ENCODE measurements at places on chromosomes 1 and 21. TPM values are rescaled to one million over a fixed set of nuclear protein-coding genes. Genes with fewer than 3 reads are reported as not detected.

The UBASH3A gene
- 0.75 TPM for total RNA-seq

The PCSK9 gene
- not detected for total RNA-seq

The CHIA gene
- not detected for total RNA-seq

The SLC2A5 gene
- 13.9 TPM for total RNA-seq

The TMEM54 gene
- 60.9 TPM for total RNA-seq

The WNT9A gene
- 0.96 TPM for total RNA-seq

The SLC45A1 gene
- total RNA-seq, result 3.2 TPM

The ESPN gene
- total RNA-seq, result 2.2 TPM

The KIF17 gene
- 18.5 TPM for total RNA-seq

The PPIAL4G gene
- not detected for total RNA-seq

The GJA5 gene
- 49.7 TPM for total RNA-seq

The LPGAT1 gene
- total RNA-seq, result 17.1 TPM

The SLC45A3 gene
- 3.4 TPM for total RNA-seq

The MNDA gene
- total RNA-seq, result 3.5 TPM

The BMP8A gene
- total RNA-seq, result not detected

GRCh38 chr1:220011620-220012019 lies 34.7 kb downstream of the EPRS1 start:
- no peak for DNase-seq

DNA sequence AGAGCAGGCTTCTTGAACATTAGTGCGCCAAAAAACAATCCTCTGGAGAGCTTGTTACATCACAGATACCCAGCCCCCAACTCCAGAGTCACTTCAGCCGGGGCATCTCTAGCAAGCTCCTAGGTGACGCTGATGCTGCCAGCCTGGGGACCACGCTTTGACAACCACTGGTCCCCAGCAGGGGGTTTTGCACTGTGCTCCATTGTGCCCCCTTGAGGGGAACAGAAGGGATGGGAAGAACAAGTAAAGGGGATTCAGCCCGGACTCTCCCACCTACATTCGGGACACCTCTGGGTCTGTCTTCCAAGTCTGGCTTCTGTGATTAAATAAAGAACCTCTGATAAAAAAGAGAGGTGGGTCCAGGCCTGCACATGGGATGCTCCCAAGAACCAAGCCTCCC lies 60.4 kb downstream of the ATP5PO start:
- DNase-seq, result no peak

- DNase-seq, result no peak
These were observed 48.9 kb downstream of the AK4 start for GRCh38 chr1:65196926-65197325.

- no peak for DNase-seq
These were observed 82.8 kb downstream of the GLIS1 start for GRCh38 chr1:53655931-53656746.

- DNase-seq, result no peak
These were observed 902.9 kb downstream of the LTN1 start for GRCh38 chr21:28089599-28090441.

DNA sequence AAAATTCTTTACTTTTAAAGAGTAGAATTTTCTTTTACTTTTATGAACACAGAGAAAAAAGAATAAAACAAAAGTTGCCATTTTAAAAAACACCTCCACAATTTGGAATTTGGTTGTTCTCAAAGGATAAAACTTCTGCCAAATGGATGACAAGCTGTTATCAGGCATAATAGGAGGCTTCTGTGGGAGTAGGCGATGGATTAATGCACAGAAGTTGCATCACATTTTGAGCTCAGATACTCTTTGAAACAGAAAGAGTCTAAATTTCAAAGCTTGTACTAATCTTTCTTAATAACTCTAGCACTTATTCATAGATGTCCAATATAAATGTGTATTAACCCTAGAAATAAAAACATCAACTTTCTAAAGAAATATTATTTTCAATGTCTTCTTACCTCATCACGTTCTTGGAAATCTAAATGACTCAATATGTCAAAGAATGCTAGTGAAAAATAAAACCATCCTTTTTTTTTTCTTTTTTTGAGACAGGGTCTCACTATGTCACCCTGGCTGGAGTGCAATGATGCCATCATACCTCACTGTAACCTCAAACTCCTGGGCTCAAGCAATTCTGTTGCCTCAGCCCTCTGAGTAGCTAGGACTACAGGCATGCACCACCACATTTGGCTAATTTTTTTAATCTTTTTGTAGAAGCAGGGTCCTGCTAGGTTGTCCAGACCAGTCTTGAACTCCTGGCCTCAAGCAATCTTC lies 112.8 kb upstream of the USP25 start:
- DNase-seq, result no peak

GRCh38 chr1:117289316-117289870 lies 77.9 kb upstream of the MAN1A2 start:
- DNase-seq, result no peak

GRCh38 chr1:24322470-24323177 lies 3.5 kb downstream of the GRHL3 start:
- no peak for DNase-seq

- no peak for DNase-seq
These were observed 39.0 kb upstream of the DPT start for GRCh38 chr1:168767894-168768584.

GRCh38 chr1:228161362-228161761 lies 4.2 kb upstream of the IBA57 start:
- no peak for DNase-seq

- DNase-seq, result no peak
These were observed 10.3 kb downstream of the SEMA4A start for GRCh38 chr1:156163712-156164111.

DNA sequence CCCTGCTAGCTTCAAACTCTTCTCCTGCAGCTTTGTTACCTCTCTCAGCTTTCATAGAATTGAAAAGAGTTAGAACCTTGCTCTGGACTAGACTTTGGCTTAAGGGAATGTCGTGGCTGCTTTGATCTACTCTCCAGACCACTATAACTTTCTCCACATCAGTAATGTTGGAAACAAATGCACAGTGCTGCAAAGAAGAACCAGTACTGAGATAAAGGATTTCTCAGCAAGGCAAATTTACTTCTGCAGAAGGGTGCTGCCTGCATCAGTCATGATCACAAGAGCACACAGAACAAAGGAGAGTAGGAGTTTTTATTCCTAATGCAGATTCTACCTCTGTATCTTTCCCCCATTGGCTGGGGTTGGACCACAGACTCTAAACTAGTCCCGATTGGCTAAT lies 621.6 kb upstream of the CHRM3 start:
- no peak for DNase-seq

DNA sequence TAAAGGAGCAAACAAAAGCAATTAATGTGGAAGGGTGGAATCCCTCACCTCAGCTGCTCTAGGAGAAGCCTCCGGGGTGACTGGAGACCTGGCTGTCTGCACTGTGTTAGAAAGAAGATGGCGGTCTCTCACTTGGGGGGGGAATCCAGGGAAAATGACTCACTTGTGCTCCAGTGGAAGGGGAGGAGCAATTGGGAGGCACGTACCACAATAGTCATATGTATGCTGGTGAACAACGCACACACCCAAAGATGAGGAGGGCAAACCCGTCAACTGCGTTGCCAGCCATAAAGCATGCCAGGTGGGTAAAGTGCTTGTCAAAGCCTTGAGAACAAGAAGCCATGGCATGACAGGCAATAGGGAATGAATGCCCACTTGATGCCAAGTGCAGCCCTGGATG lies 22.1 kb downstream of the PLEKHA6 start:
- DNase-seq, result no peak

- no peak for DNase-seq
These were observed 64.7 kb downstream of the GORAB start for GRCh38 chr1:170596701-170597100.

DNA sequence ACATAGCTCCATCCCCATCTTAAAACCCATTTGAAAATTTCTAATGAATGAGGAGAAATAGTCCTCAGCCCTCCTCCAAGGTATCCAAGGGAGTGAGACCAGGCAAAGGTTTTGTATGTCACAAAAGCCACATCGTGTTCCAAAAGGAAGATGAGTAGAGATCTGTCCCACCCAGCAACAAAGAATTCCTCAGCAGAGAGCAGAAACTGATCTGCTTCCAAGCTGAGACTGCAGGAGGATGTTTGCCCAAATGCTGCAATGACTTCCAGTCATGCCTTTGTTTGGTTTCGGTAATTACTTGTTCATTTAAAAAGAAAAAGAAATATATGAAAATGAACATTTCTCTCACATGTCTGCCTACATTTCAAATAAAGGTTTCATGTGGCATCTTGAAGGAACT lies 186.9 kb downstream of the SETD4 start:
- no peak for DNase-seq

GRCh38 chr1:33256471-33257206 lies at the start of gene ZNF362:
Gene ZNF362, plus strand, starts transcription at chr1:33256492. Its CDS starts 14,083 bp downstream, at chr1:33270575.
- peak; percentile 76 for DNase-seq

DNA sequence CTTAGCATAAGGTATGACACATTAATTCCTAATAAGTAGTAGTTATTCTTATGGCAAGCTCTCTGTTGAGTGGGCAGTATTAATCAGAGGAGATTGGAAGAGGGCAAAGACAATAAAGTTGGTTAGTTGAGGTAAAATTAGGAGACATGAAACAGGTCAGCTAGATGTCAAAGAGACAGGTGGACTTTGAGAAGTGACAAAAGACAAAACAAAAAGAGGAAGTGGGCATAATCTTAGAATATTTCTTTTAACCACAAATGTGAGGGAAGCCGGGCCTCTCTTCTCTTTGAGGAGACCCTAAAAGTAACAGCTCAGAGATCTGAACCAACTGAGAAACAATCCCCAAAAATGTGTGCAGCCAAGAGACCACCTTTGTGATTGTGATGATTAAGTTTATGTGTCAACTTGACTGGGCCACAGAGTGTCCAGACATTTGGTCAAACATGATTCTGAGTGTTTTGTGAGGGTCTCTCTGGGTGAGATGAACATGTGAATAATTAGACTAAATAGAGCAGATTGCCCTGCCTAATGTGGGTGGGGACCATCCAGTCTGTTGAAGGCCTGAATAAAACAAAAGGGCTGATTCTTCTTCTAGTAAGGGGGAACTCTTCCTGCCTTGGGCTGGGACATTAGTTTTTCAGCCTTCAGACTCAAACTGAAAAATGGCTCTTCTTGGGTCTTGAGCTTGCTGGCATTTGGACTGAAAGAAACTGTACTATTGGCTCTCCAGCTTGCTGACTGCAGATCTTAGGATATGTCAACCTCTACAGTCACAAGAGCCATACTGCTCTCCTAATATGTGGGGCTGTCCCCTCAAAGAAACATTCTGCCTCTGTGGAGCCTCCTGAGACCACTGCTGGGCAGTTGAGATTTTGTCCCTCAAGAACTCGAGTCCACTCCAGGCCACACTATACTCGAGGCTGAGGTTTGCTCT lies 40.0 kb downstream of the FCRL5 start:
- DNase-seq, result no peak

DNA sequence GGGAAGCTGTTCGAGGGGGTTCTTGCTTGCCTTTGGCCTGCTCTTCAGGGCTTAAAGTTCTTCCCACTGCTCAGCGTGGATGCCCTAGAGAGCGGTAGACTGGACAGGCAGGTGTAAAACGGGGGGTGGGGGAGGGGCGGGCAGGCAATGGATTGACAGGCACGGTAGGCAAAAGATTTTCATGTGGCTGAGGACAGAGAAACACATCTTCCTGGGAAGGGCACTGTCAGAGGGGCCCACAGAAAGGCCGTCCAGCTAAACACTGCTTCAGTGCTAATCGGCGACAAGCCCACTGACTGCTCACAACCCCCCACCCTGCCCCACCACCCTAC lies 412 bp downstream of the ABCA4 start:
- no peak for DNase-seq

DNA sequence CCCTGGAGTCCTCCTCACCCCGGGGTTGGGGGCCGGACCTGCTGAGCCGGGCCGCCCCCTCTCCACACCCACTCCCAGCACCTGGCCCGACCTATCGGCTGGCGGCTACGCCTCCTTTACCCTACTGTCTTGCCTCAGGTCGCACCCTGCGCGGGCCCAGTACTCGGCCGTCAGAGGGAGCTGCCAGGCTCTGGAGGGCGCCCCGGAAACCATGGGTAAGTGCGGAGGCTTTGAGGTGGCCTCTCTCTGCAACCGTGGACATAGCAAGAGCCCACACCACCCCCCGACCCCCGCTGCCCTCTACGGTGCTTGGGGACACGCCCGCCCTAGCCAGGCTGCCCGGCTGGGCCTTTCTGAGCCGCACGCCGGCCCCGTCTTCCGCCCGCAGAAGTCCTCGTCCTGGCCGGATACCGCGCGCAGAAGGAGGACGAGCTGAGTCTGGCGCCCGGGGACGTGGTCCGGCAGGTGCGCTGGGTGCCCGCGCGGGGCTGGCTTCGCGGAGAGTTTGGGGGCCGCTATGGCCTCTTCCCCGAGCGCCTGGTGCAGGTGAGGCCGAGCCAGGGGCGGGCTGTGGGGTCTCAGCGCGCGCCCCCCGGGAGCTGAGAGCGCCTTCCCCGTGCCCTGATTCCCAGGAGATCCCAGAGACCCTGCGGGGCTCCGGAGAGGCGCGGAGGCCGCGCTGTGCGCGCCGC lies at the start of gene SH3D21:
TSS of gene SH3D21 (plus strand) at position 159 of the 692 bp plus-strand sequence. CDS start at position 212, 53 bp downstream.
- DNase-seq, result peak; percentile 78

- peak; percentile 84 for DNase-seq
These were observed 16.6 kb upstream of the RNF19B start for GRCh38 chr1:32981003-32981901.

DNA sequence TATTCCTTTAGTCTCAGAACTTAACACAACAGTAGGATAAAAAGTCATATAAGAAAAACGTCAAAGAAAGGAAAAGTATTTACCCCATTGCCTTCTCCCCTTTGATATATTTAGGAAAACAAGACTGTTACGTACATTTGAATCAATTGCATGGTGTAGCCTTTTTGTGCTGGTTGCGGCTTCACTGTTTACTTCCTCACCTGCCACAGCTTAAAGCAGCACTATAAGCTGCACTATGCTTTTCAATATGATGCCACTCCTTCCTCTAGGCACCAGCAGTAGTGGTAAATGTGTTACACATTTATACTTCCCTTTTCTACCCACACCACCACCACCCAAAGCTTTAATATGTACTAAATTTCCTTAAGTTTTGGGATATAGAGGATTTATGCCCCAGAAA lies 111.1 kb downstream of the ATP1B1 start:
- DNase-seq, result no peak

DNA sequence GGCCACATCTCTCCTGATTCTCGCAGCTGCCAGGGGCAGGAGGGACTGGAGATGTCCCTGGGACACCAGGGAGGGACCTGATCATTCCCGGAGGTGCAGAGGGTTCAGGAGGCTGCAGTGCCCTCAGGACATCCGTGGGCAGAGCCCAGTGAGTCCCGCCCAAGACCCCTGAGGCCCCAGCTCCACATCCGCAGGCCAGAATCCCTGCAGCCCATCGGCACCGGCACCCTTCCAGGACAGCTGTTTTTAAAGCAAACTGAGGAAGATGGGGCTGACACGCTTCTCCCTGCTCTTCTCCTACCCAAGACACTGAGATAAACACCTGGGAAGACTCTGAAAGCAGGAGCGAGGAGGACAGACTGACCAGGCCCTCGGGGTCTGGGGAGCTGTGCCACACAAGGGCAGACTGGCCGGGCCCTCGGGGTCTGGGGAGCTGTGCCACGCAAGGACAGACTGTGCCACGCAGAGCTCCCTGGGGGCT lies 25.5 kb downstream of the SLC19A1 start:
- no peak for DNase-seq

DNA sequence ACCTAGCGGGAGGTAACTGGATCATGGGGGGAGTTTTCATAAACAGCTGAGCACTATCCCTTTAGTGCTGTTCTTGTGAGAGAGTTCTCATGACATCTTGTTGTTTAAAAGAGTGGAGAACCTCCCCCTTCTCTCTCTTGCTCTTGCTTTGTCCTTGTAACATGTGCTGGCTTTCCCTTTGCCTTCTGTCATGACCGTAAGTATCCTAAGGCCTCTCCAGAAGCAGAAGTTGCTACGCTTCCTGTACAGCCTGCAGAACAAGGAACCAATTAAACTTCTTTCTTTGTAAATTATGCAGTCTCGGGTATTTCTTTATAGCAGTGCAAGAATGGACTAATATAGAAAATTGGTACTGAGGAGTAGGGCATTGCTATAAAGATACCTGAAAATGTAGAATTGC lies 515.6 kb downstream of the NEGR1 start:
- DNase-seq, result no peak

Data from ascending aorta (tissue), 2 donors.